BJ (cell line): ENCODE measurements at places on chromosomes 7 and 10.

- DNase-seq = no peak
Measured at GRCh38 chr7:3606436-3606835, 305.4 kb downstream of the SDK1 start.

- no peak for DNase-seq
Measured at GRCh38 chr7:34453150-34453549, 204.9 kb upstream of the NPSR1 start.

- DNase-seq = no peak
Measured at GRCh38 chr7:141960687-141961422, 12.7 kb downstream of the TAS2R38 start.

- DNase-seq = no peak
Measured at GRCh38 chr10:102230264-102230860, 4.3 kb downstream of the ELOVL3 start.

- no peak for DNase-seq
Measured at GRCh38 chr10:50798297-50798696, 58.6 kb downstream of the ASAH2B start.
